Effector CD8-positive, alpha-beta T cell (primary cell): ENCODE measurements at places on chromosomes 5 and 9.

GRCh38 chr5:16884595-16884994, 51.5 kb downstream of the MYO10 start:
- DNase-seq, result no peak

GRCh38 chr9:90698871-90699440, 56.3 kb upstream of the DIRAS2 start:
- DNase-seq, result no peak

GRCh38 chr9:130815242-130815808, 19.7 kb upstream of the ABL1 start:
- DNase-seq, result no peak

DNA sequence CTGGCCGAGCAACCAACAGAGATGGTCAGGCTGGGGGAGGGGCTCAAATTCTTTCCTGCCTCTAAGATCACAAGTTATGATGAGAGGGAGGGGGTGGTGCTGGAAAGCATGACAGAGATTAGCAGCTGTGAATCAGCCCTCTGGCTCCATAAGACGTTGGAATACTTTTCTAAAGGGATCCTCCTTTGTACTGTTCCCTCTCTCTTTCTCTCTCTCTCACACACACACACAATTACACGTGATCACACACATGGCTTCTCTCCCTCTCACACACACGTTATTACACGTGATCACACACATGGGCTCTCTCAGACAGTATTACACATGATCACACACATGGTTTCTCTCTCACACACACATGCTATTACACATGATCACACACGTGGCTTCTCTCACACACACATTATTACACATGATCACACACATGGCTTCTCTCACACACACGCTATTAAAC, at the start of gene SLC45A2:
TSS of gene SLC45A2 (minus strand) at position 23 of the 454 bp plus-strand sequence. CDS start 110 bp downstream, outside the sequence.
- no peak for DNase-seq

DNA sequence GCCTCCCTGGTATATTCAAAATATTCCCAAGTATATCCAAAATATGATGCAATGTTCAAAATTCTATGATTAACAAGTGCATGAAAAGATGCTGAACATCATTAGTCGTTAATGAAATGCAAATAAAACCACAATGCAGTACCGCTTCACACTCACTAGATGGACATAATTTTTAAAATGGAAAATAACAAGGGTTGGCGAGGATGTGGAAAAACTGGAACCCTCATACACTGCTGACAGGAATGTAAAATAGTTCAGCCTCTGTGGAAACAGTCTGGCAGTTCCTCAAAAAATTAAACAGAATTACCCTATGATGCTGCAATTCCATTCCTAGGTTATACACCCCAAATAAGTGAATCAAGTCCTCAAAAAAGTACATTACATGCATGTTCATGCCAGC, 36.1 kb upstream of the MYOT start:
- no peak for DNase-seq

DNA sequence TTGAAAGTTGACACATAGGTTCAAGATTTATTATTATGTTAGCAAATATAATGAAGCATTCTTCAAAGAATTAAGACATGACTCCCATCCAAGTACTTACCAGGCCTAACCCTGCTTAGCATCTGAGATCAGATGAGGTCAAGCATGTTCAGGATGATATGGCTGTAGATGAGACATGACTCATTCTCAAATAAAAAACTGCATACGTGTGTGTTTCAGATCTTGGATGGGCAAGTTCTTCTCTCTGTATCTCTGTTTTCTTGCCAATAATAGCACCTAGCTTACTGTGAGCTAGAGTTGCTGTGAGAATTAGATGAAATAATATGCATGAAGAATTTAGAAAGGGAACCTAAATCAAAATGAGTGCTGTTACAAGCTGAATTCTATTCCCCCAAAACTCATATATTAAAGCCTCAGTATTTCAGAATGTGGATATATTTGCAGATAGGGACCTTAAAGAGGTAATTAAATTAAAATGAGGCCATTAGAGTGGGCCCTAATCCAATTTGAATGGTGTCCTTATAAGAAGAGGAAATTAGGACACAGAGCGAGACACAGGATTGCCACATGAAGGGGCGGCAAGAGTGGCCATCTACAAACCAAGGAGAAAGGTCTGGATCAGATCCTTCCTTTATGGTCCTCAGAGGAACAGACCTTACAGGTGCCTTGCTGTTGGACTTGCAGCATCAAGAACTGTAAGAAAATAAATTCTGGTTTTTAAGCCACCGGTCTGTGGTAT, 146.2 kb downstream of the MARCHF11 start:
- DNase-seq, result no peak

DNA sequence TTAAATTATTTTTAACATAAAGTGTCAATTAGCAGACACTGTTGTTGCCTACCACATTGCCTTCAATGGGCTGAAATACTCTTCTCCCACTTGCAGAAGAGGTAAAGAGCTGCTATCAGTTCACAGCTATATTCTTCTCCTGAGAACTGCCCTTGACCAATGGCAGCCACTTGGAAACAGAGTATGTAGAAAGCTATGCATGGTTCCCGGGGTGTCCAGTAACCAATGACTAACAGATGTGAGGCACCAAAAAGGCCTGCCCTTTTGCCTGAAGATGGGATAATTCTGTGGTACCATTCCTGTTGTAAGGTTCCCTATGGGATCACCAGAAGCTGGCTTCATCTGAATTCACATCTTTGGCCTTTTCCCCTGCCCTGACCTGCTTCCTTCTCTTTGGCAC, 181.4 kb upstream of the MAP3K1 start:
- no peak for DNase-seq

DNA sequence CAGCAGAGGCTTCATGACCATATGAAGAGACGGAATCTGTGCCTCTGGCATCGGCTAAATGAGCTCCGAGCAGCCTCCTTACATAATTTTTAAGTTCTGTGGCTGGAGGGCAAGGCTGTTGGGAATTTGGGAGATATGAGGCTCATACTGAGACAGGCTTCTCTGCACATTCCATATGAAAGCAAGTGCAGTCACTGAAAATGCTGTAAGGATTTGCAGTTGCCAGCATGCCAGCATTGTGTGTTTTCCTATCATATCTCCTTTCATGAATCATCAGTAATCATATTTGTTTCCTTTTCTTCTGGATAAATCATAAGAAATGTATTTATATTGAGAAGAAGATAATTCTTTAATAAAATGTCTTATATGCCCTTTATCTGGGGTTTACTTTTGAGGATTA, 775.4 kb downstream of the SEMA5A start:
- no peak for DNase-seq

- no peak for DNase-seq
Observed at GRCh38 chr5:41043109-41043747, 27.9 kb downstream of the MROH2B start.

DNA sequence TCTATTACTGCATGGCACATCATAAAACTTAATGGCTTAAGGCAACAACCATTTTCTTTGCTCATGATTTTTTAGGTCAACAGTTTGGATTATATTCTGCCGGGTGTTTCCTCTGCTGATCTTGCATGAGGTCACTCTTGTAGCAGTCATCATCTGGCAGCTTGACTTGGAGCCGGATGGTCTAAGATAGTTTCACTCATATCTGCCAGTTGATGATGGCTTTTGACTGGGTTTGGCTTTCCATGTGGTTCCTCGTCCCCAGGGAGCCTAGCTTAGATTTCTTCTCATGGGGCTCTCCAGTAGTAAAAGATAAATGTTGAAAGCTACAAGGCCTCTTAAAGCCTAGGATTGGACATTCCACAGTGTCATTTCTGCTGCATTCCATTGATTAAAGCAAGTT, 27.4 kb downstream of the LNPEP start:
- no peak for DNase-seq

DNA sequence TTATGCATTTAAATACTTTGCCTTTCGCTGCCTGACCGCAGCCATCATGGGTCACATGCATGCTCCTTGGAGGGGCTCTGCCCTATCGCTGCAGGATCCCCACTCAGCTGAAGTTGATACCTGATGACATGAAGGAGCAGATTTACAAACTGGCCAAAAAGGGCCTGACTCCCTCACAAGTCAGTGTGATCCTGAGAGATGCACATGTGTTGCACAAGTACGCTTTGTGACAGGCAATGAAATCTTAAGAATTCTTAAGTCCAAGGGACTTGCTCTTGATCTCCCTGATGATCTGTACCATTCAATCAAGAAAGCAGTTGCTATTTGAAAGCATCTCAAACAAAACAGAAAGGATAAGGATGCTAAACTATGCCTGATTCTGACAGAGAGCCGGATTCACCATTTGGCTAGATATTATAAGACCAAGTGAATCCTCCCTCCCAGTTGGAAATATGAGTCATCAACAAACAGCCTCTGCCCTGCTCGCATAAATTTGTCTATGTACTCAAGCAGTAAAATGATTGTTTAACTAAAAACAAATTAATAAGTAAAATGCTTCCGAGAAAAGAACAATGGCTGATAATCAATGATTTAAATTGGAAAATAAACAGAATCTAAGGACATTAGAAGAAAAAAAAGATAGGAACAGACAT, 41.6 kb upstream of the PPP2CA start:
- DNase-seq, result no peak
